ENCODE measurements at places on chromosomes 1 and 21. TPM values are rescaled to one million over a fixed set of nuclear protein-coding genes. Genes with fewer than 3 reads are reported as not detected.
A peak's percentile ranks its signal among the peaks of the same experiment; 100 is the strongest.

The ELOA gene
- 33.4 TPM for total RNA-seq

GRCh38 chr21:45570826-45571601, 28.8 kb upstream of the SLC19A1 start:
- no peak for DNase-seq

GRCh38 chr21:34522284-34522683, 10.3 kb upstream of the KCNE1 start:
- DNase-seq, result peak; percentile 66

- DNase-seq, result no peak
Measured at GRCh38 chr1:113797472-113797871, 14.8 kb downstream of the RSBN1 start.

GRCh38 chr1:195748969-195749368, 859.3 kb downstream of the KCNT2 start:
- DNase-seq, result no peak

- no peak for DNase-seq
Measured at GRCh38 chr1:177812650-177813049, 157.2 kb downstream of the SEC16B start.

The IL10 gene
- not detected for total RNA-seq

- DNase-seq, result no peak
Measured at GRCh38 chr1:160708118-160708517, 3.5 kb downstream of the CD48 start.

- DNase-seq, result no peak
Measured at GRCh38 chr1:174964261-174964971, 35.3 kb upstream of the CACYBP start.

DNA sequence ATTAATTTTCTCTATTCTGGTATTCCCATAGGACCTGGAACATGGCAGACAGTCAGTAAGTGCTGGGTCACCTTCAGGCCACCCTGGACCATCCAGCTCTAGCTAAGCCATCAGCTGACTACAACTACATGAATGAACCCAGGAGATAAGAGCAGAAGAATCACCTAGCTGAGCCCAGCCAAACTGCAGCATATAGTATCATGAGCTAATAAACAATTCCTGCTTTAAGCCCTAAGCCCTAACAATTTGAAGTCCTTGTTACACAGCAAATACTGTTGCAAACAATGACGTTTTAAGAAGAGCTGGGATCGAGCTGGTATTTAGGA, 14.2 kb upstream of the CITED4 start:
- DNase-seq, result no peak

DNA sequence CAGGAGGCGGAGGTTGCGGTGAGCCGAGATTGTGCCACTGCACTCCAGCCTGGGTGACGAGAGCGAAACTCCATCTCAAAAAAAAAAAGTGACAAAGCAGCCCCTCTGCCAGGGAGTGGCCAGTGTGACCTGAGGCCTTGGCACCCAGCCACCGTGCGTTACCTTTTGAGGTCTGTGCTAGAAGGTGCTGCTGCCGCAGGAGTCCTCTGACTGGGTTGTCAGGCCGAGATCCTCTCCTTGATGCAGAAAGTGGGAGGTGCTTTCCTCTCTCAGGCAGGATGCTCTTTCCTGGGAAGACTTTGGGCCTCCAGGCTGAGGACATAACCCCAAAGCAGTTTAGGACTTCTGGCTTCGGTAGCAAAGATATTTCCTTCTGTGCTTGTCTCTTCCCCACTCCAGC, 280.5 kb upstream of the VAMP3 start:
- no peak for DNase-seq

GRCh38 chr1:25008192-25008485, 78.1 kb upstream of the RUNX3 start:
- no peak for DNase-seq

DNA sequence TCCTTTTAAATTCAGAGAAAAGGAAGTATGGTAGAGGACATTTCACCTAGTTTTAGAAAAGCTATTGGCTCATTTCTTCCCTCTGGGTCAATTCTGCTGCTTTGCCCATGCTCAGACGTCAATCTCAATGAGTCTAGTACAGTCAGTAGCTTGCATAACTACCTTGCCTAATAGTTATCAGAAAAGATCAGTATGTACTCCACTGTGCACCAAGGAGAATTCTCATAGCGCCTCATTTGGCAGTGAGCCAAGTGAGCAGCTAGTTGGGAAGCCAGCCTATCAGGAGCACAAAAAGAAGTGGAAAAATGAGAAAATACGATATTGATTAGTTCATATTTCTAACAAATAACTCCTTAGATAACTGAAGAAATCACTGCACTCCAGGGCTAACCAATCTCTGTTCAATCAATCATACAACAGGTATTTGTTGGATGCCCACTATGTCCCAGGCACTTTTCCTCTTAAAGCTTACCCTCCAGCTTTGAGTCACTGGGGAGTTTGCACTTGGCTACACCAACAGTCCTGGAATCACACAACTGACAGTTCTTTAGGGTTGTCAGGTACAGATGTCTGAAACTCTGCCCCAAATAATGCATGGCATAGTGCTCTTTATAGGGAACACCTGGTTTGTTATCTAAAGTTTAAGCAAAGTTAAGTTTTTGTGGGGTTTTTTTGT, 50.2 kb downstream of the PRDX6 start:
- DNase-seq, result peak; percentile 40

The RPTN gene
- not detected for total RNA-seq

The INSRR gene
- total RNA-seq, result not detected

DNA sequence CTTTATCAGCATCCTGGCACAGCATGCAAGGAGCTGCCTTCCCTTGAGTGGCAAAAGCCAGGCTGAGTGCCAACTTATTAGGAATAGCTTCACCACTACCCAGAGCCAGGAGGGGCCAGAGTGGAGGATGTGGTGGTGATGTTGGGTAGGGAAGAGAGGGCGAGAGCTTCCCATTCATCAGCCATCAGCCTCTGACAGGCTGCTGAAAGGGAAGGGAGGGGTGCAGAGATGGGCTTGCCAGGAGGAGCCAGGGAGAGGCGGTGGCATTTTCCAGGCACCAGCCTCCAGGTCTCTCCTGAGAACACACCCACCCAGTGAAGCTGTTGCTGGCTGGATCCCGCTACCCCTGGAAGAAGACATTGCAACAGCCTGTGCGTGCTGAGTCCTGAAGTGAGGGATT, 168.5 kb downstream of the ACTL8 start:
- no peak for DNase-seq

DNA sequence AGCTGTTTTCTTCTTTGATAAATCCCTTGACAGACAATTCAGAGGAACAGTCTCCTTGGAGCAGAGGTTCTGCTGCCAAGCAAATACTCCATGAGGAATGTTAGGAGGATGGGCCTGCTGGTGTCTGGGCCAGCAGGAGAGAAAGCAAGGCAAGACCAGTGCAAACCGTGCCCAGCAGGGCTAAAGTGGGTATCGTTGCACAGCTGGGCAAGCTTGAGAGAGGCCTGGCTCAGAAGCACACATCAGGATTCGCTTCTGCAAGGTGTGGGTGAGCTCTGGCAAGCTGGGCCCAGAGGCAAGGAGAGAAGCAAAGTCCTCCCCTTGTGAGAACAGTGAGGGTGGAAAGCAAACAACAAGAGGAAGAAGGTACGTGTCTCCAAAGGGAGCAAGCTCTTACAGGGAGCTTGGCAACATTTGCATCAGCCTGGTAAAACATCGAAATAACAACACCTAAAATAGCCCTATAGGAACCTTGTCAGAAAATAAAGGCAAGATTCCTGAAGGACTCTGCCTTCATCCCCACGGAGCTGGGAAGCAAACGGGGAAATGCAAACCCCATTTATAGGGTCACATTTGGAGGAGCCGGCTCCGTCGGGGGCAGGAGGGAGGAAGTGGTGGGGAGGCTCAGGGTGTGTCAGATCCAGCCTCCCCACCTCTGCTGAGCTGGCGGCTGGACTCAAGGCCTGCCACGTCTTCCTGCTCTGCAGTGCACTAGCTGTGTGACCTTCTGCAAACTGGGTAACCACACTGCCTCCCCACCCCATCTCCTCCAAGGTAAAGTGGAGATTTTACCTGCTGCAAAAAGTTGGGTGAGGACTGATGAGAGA, 62.3 kb upstream of the HIVEP3 start:
- no peak for DNase-seq

- no peak for DNase-seq
Measured at GRCh38 chr1:30321246-30321910, 402.0 kb downstream of the MATN1 start.

The TMPRSS2 gene
- total RNA-seq, result 20.3 TPM

GRCh38 chr1:2607641-2608091, 21.1 kb downstream of the PRXL2B start:
- no peak for DNase-seq

The NR1I3 gene
- 24.1 TPM for total RNA-seq

GRCh38 chr1:100304921-100305320, 38.9 kb downstream of the RTCA start:
- no peak for DNase-seq

DNA sequence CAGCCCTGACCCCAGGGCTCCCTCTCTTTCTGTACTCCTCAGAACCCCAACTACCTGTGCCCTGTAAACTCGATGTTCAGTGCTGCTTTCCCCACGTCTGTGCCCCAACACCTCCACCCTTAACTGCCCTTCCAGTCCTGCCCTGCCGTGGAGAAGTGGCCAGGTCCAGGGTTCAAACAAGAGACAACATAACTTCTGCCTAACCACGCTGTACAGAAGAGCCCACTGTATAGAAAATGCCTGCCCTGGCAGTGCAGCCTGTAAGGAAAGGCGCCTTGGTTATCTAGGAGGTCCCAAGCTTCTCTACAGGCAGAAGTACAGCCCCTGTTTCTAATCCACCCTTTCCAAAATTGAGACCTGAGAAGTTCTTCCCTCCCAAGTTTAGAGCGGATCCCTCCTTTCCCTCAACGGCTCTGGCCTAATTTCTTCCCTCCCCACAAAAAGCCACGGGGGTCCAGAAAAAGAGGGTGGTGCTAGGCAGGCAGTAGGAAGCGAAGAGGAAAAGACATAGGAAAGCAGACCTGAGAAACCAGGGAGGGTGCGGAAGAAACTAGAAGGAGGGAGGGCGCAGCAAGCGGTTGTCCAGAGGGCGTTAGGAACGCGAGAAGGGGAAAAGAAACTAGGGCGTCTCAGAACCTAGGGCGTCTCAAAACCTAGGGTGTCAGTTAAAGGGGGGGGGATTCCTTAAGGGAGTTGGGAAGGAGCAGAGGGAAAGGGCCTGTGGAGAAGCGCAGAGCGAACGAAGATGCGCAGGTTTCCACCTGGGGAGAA, 3.2 kb downstream of the DMRTA2 start:
- DNase-seq, result no peak

The SFT2D2 gene
- 27.5 TPM for total RNA-seq

GRCh38 chr21:45255381-45256020, 32.2 kb downstream of the POFUT2 start:
- DNase-seq, result peak; percentile 39

The S100A2 gene
- total RNA-seq, result not detected

The LRRC39 gene
- total RNA-seq, result 0.39 TPM

The TMEM125 gene
- total RNA-seq, result not detected

The MAN1C1 gene
- total RNA-seq, result 10.7 TPM

The PHACTR4 gene
- 23.3 TPM for total RNA-seq

The PROK1 gene
- total RNA-seq, result not detected

The DR1 gene
- total RNA-seq, result 26.7 TPM

The MYOG gene
- not detected for total RNA-seq
